ENCODE measurements at places on chromosomes 7 and 10. TPM values are rescaled to one million over a fixed set of nuclear protein-coding genes. Genes with fewer than 3 reads are reported as not detected.

GRCh38 chr7:41573015-41573414 is 129.9 kb downstream of the INHBA start:
- no peak for DNase-seq

TMEM236 gene
- 0.28 TPM for polyA plus RNA-seq

DNA sequence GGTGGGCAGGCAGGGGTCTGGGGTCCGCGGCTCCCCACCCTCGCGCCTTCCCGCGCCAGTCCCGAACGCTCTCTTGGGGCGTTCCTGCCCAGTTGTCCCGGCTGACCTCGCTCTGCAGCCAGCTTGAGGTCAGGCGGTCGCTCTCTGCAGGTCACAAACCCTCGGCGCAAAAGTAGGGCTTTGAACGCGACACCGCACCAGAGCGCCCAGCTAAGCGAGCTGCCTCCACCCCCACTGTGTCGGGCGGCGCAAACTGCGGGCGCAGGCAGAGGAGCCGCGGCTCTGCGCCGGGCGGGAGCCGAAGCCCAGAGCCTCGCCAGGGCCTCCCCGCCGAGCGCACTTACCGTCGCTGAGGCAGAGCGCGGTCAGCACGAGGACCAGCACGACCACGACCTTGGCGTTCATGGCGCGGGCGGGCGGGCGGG is 284 bp downstream of the CXCL12 start:
- peak; percentile 39 for DNase-seq

SAMD9 gene
- 3.3 TPM for polyA plus RNA-seq

SYT15B gene
- polyA plus RNA-seq = 0.56 TPM

MRLN gene
- polyA plus RNA-seq = 191 TPM

DNA sequence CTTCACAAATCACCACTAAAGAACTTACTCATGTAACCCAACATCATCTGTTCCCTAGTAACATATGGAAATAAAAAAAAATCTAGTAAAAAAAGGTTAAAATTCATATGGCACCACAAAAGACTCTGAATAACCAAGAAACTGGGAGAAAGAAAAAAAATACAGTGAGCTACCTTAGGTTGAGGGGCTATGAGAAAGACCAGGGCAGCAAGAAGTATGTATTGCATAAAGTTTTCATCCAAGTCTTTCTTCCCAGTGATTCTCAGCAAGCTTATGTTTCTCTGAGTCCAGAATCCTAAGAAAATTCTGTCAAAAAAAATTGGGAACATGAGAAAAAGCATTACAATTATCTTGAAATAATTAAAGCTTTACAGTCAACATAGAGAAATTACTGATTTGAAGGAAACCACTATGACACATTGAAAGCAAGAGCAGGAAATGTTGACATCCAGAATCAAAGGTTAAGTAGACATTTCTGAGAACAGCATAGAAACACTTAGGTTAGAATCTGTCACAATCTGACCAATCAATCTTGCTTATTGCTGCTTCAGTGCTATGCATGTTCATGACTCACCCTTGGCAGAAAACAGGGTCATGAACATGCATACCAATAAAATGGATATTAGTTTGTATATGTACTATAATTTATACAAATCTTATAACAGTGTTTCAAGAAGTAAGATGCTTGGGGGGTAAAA is 494.0 kb upstream of the POT1 start:
- no peak for DNase-seq

WDFY4 gene
- polyA plus RNA-seq = 3.4 TPM

GIMAP4 gene
- polyA plus RNA-seq = 19.7 TPM

GRCh38 chr7:30162622-30163124 is 27.9 kb downstream of the MTURN start:
- no peak for DNase-seq

DNA sequence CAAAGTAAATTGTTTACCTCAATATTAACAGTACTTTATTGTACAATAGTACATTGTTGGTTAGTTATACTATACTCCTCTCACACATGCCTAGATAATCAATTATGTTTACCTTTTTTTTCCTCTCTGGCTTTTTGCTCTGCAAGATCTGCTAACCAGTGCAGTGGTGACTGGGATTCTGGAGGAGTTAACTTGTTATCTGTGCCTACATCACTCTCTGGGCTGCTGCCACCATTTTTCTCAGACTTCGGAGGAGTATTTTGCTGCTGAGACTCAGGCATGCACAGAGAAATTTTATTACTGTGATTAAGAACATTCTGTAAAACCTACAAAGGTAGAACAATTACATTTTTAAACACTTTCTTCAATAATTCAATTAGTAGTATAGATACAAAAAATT is 59.7 kb downstream of the NRBF2 start:
- DNase-seq = no peak

STEAP1B gene
- 1.5 TPM for polyA plus RNA-seq

MMP21 gene
- 0.57 TPM for polyA plus RNA-seq

HOXA6 gene
- polyA plus RNA-seq = 8.9 TPM

NOS3 gene
- 6.2 TPM for polyA plus RNA-seq

- DNase-seq = no peak
Observed at GRCh38 chr10:6313111-6313895, 110.6 kb downstream of the PFKFB3 start.

CNPY1 gene
- polyA plus RNA-seq = not detected

OR6V1 gene
- polyA plus RNA-seq = not detected

CYP26C1 gene
- not detected for polyA plus RNA-seq
